ENCODE measurements at places on chromosomes 12 and 14.

- H3K4me1 ChIP-seq: no peaks in the 10 kb centered on the region
- H3K4me3 ChIP-seq: no peak overlapping the region
- no peaks in the 10 kb centered on the region for H3K36me3 ChIP-seq
Measured at GRCh38 chr12:39116861-39117260, 211.5 kb upstream of the CPNE8 start.

DNA sequence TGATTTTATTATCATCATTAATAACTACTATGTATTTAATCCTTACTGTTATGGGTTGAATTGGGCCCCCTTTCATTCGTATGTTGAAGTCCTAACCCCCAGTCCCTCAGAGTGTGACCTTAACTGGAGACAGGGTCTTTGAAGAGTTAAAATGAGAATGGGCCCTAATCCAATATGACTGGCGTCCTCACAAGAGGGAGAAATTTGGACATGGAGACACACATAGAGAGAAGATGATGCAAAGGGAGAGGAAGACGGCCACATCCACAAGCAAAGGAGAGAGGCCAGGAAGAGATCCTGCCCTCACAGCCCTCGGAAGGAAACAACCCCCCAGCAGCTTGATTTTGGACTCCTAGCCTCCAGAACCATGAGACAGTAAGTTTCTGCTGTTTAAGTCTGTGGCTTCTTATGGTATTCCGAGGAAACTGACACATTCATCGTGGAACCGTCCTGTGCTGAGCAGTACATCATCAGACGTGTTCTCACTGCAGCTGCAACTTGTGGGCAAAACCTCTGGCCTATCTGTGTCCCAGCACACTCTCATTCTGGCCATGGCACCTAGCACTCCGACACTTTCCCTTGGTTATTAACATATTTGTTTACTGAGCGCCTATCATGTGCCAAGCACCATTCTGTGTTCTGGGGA is 127.6 kb downstream of the SLC38A6 start:
- no peaks in the 10 kb centered on the region for H3K27me3 ChIP-seq
- no peak overlapping the region for H3K4me3 ChIP-seq

DNA sequence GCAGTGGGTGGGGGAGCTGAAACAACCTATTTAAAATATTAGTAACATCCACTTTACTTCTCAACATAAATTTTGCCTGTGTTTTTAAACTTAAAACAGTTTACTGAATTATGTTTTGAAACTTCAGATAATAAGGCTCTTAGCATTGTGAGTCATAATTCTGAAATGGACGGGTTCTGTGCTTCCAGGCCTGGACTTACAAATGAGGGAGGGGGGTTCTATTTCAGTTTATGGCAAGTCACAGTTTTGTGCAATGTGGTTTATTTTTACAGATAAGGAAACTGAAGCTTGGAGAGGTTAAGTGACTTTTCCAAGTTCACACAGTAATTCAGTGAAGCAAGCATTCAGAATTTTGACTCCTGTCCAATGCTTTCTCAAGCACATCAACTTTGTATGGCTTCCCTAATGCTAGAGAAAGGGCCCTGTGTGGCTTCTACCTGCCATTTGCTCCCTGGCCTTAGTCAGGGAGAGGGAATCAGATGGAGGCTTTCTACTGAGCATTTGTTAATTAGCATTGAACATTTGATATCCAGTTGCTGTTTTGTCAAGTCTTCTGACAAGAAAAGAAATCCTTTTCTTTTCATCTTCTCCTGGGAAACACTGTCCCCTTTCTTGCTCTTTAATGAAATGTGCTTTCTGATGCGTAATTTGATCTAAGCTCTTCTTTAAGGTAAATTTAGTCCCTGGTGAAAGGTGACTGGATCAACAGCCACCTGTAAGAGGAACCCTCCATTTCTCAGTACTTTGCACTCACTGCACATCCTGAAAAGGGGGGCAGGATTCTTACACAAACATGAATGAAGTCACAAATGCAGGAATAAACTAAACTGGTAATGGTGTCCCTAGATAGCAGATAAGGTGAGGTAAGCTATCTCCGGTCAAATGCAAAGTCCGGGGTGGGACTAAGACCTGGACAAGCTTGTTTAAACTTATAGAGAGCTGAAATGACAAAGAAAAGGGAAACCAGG is 2.5 kb upstream of the SALL2 start:
- H3K4me1 ChIP-seq: no peaks in the 10 kb centered on the region
- no peak overlapping the region for H3K4me3 ChIP-seq
- H3K36me3 ChIP-seq: no peaks in the 10 kb centered on the region
- H3K27ac ChIP-seq: no peak overlapping the region
- no peaks in the 10 kb centered on the region for H3K27me3 ChIP-seq

- H3K27me3 ChIP-seq: no peaks in the 10 kb centered on the region
- no peak overlapping the region for H3K4me3 ChIP-seq
- H3K36me3 ChIP-seq: no peaks in the 10 kb centered on the region
- no peaks in the 10 kb centered on the region for H3K4me1 ChIP-seq
- no peak overlapping the region for H3K27ac ChIP-seq
Measured at GRCh38 chr12:58583529-58583928, 336.8 kb downstream of the LRIG3 start.

DNA sequence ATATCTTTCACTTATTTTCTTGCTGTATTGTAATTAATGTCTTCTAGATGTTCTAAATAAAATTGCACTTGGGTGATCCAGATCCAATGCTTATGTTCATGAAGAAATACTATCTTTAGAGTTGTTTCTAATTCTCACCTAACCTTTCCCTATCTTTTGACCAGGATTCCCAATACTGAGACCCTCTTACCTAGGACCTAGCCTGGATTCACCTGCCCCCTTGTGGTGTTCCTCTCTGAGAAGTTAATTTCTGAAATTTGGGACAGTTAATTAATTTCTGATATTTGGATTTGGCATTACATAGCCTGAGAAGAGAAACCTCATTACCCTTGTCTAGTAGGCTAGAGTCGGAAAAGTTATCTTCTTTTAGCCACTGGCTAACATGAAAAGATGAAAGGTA is 29.5 kb downstream of the FOXA1 start:
- H3K27ac ChIP-seq: no peak overlapping the region
- H3K4me3 ChIP-seq: no peak overlapping the region
- DNase-seq: no peak
- H3K27me3 ChIP-seq: no peaks in the 10 kb centered on the region

Measured in MM.1S (cell line).